ENCODE measurements at places on chromosomes 3 and 15.

DNA sequence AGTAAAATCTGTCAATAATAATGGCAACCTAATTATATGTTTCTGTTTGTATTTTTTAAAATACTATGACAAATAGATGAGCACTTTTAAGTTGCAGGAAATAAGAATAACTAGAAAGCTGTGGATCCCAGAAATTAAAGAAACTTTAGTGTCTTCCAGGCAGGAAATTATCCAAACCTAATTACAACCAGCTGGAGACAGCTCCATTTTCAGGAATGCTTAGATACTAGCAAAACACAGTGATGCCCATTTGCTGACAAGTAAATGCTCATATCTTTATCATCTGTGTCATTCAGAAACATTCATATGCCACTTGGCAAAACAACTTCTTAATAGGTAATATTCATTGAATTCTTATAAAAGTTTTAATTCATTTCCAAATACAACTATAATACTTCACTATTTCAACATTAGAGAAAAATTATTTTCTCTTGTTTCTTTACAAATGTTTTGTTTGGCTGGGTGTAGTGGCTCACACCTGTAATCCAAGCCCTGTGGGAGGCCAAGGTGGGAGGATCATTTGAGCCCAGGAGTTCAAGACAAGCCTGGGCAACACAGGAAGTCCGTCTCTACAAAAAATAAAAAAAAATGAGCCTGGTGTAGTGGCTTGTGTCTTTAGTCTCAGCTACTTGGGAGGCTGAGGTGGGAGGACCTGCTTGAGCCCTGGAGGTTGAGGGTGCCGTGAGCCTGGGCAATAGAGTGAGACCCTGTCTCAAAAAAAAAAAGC lies 169.1 kb upstream of the TSPAN3 start:
- no peak for DNase-seq

GRCh38 chr3:120526011-120526870 lies 69.9 kb upstream of the NDUFB4 start:
- no peak for DNase-seq

- DNase-seq: no peak
Measured at GRCh38 chr3:49222002-49222401, 50.6 kb downstream of the KLHDC8B start.

DNA sequence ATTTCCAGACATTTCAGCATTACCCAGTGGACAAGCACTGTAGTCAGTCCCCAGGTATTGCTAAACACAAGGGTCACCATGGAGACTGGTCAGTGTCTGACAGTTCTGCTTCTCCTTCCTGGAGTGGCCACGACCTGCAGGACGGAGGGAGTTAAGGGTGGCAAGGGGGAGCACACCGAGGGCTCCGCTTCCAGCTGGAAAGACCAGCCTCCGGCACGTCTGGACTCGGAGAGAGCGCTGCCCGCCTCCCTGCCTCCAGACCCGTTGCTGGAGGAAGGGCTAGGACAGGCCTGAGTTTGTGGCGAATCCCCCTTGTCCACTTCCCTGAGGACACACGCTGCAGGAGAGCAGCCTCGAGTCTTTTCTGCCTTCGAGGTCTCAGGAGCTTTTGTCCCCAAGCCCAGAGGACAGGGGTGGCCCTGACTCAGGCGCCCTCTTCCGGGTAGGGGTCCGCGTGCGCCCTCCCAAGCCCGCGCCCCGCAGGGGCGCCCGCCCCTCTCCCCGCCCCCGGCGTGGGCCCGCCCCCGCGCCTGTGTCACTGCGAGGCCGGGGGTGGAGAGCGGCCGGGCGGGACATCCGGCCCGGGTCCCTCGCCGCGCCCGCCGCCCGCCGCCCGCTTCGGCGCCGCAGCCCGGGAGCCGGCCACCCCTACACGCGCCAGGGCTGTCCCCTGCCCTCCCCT lies at the start of gene CHST14:
Gene CHST14 (plus strand): TSS at position 562 of the 682 bp plus-strand sequence. CDS start 230 bp downstream, outside the sequence.
- peak; percentile 35 for DNase-seq

DNA sequence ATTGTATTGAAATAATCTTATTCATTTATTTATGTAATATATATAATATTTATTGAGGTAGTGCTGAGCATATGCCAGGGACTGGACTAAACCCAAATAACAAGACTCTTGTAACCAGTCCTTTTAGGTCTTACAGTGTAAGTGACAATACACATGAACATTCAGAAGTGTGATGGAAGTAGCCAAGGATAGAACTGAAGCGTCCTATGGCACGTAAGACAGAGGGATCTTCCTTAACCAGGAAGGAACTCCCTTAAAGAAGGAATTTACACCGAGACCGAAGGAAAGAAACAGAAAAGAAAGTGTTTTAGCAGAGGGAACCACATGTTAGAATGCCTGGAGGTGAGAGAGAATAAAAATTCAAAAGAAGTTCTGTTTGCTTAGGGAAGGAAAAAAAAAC lies 23.6 kb upstream of the CLDN1 start:
- no peak for DNase-seq

DNA sequence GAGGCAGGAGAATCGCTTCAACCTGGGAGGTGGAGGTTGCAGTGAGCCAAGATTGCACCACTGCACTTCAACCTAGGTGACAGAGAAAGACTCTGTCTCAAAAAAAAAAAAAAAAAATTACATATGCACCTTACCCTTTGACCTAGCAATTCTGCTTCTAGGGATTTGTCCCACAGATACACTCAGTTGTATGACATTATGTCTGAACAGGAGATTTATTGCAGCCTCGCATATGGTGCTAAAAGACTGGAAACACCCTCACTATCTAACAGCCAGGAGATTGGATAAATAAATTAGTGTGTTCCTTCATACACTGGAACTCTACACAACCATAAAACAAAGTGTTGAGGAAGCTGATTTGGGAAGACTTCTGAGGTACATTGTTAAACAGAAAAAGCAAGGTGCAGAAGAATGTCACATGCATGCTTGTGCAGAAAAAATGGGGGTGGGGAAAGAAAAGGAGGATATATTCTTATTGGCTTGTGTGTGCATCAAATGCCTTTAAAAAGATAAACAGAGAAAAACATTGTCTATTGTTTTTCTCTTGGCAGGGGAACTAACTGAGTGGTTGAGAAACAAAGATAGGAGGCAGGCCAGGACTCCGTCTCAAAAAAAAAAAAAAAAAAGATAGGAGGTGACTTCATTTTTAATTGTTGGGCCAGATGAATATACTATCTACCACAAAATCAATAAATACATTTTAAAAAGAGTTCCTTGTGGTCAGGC lies 30.9 kb downstream of the PPCDC start:
- no peak for DNase-seq

DNA sequence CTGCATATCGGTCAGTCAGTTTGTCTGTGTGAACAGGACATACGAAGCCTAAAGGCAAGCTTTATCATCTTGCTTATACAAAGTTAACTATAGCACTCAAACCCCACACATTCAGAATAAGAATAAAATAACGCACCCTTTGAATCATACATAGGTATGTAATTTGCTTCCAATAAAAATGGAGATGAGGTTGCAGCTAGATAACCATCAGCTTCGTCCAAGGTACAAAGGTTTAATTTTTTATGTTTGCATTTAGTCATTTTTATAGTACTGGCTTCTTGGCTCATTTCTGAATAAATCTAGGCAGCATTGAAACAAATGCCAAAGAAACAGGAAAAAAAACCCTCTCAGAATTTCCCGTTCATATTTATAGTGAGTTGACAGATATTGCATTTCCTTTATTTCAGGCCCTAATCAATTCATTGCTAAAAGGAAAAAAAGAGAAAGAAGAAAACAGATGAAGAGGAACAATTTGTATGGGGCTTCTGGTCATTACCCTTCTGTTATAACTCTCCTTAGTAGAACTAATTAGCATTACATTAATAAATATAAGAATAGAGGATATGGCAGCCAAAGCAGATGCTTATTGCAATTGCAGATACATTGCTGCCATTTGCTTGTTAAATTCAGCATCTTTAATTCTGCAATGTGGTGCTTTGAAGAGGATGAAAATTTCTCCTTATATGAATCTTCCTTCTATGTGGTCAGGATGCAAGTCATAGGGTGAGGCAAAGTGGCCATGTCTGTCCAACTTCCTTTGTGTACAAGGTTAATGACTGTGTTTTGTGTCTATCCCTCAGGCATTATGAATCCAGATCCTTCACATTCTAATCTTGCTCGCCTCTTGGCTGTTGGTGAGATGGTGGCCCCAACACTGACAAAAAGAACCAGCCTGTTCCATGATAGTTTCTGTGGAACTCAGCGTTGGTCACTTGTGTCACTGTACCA lies 550.0 kb downstream of the AGBL1 start:
- no peak for DNase-seq

- DNase-seq: no peak
Measured at GRCh38 chr3:71559578-71560162, 23.9 kb downstream of the FOXP1 start.

- no peak for DNase-seq
Measured at GRCh38 chr3:74531491-74531890, 83.0 kb downstream of the CNTN3 start.

DNA sequence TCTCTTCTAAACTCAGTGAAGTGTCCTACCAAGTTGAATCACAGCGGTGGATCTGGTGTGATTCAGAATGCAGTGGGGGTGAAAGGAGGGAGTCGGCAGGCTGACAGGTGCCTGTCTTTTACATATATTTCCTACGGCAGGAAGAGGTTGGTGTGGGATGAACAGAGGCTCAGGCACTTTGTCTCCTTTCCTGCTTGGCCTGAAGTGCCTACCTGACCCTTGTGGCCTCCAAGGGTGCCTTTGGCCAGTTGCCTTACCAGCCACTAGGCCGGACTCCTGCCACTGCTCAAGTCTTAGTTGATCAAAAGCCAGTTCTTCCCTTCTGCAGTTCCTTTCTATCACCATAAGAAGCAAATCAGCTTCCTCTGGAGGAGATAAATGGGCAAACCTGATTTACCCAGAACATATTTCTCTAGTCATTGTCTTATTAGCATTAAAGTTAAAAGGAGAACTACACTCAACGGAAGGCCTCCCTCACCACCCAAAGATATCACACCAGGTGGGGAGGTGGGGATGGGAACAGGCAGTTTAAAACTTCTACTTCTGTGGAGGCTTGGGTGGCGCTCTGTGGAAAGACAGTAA lies 52.1 kb downstream of the CRTC3 start:
- no peak for DNase-seq

GRCh38 chr15:49978121-49978520 lies 140.9 kb downstream of the ATP8B4 start:
- DNase-seq: no peak

- no peak for DNase-seq
Measured at GRCh38 chr3:65354880-65355279, 667.1 kb upstream of the ADAMTS9 start.

DNA sequence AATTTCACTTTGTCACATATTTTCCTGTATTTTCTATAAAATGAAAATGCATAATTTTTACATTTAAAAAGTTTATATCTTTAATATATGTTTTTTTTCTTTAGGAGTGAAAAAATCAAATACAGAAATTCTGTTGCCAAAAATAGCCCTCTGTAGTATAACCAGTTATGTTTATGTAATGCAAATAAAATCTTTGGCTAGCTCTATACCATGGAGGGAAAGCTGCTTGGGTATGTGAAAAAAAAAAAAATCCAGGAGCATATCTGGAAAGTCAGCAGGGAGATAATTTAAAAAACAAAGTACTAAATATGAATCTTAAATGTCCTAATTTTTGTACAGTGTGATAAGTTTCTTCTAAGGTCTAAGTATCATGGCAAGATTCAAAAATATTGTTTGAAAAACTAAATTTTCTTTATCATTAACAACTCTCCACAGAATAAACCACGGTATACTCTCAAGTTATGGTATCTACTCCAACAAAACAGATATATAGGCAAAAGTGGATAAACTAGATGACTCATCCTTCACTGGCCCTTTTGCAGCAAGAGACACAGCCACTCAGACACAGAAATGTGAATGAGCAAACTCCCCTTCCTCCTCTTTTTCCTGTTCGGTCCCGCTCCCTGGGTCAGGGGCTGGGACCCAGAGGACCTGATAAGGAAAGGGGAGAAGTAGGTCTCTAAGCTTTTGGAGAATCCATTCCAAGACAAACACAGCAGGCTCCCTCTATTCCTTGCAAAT lies 66.6 kb downstream of the PDZRN3 start:
- DNase-seq: no peak

- no peak for DNase-seq
Measured at GRCh38 chr15:85443046-85443445, 62.6 kb downstream of the AKAP13 start.

GRCh38 chr3:194103983-194104751 lies 31.8 kb upstream of the HES1 start:
- no peak for DNase-seq

- DNase-seq: no peak
Measured at GRCh38 chr15:101062471-101063171, 143.5 kb downstream of the LRRK1 start.

DNA sequence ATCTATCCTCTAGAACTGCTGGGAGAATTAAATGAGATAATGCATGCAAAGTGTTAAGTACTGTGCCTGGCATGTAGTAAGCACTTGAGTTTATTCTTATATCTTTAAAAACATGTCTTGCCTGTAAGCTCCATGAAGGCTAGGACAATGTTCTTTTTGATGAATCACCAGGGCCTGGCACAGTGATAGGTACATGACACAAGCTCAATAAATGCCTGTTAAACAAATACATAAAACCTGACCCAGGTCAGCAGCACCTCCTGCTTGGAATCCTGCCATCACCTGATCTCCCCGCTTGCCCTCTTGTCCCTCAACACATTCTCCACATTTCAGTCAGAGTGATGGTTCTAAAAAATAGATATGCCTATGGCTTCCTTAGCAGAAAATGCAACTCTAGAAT lies 186.8 kb downstream of the CHST2 start:
- no peak for DNase-seq

GRCh38 chr15:27903405-27903804 lies 195.7 kb downstream of the OCA2 start:
- DNase-seq: no peak

DNA sequence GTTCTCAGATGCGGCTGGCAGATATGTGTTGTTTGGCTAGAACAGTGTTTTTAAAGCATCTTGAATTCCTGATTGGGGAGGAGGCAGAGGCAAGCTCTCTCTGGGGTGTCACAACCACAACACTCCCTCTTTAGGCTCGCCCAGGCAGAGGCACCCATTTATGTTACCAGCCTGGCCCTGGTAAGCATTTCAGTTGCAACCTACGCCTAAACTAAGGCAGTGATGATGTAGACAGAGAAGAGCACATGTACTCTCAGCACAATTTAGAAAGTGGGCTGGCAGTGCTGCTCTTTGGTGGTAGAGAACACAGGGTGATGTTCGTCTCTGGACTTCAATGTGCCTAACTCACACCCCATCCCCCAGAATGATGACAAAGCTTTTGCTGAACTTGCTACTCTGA lies 41.2 kb upstream of the TJP1 start:
- no peak for DNase-seq

DNA sequence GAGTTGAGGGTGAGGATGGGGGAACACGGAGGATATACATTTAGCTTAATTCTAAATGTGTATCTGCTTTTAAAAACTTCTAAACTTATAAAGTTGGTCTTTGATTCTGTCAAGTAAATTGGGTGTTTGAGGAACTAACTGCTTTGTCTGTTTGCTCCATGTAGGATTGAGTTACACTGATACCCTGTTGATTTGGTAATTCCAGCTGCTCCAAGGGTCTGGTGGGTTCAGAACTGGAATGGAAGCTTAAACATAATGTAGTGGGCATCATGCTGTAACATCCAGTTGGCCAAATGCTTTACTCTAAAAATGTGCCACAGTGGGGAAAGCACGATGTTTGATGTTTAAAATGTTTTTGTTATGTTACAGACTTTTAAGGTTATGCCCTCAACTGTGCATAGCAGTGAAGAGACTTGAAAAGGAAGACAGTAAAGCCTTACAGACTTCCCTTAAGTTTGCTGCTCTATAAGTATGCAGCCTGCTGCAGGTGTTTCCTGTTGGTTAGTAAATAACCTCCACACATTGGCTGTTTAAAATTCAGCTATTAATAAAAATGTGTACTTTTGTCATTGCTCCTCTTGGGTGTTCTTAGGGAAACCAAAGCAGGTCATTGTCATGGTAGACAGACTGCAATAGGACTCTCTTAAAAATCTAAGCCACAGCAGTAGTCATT lies 5.9 kb upstream of the EDEM1 start:
- no peak for DNase-seq

All from stimulated activated CD4-positive, alpha-beta T cell treated with anti-CD3 and anti-CD28 coated beads, Interleukin-15, amount 100 ng/mL, for 1 hour (primary cell).